ENCODE measurements at places on chromosomes 16 and 17.

- no peak for DNase-seq
Observed at GRCh38 chr17:71942626-71943025, 178.2 kb upstream of the SOX9 start.

GRCh38 chr16:1494129-1494640 is 1.0 kb downstream of the TELO2 start:
- peak; percentile 29 for DNase-seq

DNA sequence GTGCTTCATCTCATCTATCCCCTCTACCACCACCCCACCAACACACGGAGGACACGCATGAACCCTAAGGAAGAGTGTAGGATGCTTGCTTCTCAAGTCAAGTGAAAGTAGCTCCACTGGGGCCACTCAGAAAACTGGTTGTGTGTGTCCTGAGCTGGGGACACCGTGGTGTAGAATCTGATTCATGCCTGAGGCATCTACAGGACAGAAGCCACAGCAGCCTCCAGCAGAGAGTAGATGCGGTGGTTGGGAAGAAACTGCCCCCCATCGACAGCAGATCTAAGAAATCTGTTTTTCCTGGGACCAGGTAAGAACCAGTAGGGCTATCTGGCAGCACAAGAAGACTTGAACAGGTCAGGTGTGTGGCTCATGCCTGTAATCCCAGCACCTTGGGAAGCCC is 51.9 kb upstream of the HLF start:
- DNase-seq = no peak

GRCh38 chr16:14377326-14377725 is 252.7 kb downstream of the PARN start:
- no peak for DNase-seq

DNA sequence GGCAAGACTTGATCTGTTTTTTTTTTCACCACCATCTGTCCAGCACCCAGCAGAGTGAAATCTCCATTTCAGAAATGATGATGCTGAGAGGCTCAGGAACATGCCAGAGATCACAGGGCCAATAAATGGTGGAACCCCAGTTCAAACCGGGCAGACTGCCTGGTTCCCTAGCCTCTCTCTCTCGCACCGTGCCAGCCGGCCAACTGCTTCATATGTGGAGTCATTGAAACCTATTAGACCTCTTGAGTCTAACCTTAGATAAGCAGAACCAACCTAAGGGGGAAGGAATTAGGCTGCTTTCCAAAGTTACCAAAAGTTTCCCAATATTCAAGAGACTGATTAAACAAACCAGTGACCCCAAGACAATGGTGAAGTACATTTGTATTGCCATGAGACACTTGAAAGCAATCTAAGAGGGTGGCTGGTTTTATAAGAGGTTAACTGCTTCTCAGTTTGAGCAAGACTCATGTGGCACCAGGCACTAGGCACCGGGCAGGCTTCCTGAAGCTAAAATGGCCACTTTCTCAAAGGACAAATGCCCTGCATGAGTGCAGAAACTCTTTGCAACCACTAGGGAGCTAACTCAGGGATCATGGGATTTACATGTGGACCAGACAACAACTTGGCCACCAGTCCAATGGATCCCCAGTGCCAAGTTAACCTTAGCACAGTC is 18.4 kb downstream of the TOX3 start:
- DNase-seq = no peak

DNA sequence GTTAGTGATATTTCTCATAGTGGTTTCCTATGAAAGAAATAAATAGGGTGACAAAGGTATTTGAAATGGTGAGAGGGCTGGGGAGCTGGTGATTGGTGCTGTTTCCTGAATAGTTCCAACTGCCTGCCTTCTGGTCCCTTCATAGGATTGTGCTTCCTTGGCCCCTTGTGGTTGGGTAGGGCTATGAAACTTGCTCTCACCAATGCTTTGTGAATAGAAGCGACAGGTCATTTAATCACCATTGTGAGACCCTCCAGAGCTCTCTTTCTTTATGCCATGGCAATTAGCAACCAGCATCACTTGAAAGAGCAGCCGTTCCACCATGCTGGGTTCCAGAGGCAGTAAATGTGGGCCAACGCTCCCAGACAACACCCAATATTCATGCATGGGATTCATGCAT is 23.7 kb upstream of the WWOX start:
- DNase-seq = no peak

DNA sequence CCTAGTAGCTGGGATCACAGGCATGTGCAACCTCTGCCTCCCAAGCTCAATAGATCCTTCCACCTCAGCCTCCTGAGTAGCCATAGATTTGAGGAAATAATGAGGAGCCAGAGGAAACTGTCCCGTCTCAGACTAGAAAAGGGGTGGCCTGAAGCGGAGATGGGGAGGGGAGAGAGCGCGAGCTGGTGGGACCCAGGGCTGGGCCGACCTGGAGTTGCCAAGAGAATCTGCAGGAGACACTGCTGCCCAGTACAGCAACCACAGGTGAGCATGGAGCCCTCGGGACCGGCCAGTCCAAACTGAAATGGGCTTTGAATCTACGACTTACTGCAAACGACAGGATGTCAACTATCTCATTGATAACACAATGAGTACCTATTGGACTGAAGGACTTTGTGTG is 24.3 kb downstream of the CD300A start:
- DNase-seq = no peak

DNA sequence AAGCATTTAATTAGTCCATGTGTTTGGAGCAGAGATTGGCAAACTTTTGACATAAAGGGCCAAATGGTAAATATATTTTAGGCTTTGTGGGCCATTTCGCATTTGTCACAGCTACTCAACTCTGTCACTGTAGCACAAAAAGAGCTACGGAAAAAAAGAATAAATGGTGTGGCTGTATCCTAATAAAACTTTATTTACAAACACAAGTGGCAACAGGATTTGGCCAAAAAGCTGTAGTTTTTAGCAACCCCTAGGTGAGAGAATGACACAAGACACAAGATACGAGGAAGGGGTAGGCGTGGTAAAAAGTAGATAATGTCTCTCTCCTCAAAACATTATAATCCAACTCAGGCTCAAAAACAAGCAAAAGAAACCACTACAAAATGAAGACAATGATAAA is 66.5 kb downstream of the TTC19 start:
- DNase-seq = no peak

DNA sequence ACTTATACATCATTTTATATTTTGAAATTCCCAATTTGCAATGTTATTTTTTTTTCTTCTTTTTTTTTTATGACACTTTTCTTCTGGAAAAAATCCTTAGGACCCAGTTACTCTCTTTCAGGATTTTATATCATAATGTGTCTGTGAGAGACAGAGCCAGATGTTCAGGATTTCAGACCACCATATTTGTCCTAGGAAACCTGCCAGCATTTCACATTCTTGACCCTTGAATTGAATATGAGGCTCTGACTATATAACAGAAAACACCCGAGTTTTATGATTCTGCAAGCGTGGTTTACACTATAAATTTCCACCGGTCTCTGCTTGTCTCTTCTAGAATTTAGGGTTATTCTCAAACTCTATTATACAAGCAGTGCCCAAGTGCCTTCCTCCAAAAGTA is 621.0 kb downstream of the WWOX start:
- no peak for DNase-seq

GRCh38 chr16:73143576-73144422 is 95.9 kb upstream of the ZFHX3 start:
- DNase-seq = no peak

DNA sequence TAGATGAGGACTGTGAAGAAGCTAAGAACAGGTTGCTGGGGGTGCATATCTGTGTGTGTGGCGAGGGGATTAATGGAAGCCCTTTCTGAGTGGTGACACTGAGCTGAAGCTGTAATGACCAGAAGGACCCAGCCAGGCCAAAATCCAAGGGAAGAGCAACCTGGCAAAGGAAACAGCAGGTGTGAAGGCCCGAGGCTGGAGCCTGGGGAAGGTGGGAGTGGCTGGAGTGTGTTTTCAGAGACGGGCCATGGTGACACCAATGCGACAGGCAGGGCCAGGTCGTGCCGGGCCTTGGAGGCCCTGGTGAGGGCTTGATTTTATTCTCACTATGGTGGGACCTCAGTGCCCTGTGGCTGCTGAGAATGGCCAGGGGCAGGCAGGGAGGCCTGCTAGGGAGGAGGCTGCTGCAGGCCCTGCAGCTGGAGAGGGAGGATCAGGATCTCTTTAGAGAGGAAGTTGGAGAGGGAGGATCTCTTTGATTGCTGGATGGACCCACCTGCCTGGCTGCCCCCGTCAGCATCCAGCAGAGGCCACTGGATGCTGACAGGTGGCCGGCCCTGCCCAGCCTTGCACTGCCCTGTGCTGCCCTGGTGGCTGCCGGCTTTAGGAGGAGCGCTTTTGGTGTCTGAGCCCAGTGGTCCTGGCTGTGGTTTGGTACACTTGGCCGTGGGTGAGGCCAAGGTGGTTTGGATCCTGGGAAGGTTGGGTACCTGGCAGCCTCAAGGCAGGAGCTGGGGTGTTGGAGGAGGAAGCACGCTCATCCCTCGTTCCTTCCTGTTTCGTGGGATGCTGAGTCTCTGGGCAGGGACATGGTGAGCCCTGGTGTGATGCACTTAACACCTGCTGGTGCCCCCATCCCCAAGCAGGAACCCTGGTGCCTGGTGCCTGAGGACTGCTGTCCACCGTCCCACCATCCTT is 188.3 kb downstream of the SEC14L1 start:
- no peak for DNase-seq

DNA sequence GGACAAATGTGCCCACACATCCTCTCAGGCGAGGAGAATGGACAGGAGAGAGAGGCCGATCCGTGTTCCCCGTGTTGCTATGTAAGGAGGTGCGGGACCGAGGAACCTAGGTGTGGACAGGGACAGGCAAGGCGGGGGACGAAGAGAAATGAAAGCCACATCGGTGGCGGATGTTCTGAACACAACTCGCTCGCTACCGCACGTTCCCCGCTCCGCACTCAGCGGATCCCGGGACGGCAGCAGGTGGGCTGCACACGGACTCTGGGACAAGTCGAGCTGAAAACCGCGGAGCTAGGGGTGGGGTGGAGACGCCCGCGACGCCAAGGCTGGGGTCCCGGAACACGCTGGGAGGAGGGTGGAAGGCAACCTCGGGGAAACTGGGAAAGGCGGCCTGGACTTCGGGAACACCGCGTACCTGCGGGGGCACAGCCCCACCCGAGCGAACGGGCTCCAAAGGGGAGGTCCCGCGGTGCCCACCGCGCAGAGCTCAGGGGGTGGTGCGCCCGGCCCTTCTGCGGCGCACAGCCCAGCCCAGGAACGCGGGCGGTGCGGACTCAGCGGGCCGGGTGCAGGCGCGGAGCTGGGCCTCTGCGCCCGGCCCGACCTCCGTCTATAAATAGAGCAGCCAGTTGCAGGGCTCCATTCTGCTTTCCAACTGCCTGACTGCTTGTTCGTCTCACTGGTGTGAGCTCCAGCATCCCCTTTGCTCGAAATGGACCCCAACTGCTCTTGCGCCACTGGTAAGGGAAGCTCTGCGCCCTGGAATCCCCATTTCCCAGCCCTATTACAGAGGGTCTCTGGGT is at the start of gene MT1E:
MT1E (plus strand) TSS at position 642 of the 803 bp plus-strand sequence; CDS start at position 713, 71 bp downstream.
- DNase-seq = no peak

DNA sequence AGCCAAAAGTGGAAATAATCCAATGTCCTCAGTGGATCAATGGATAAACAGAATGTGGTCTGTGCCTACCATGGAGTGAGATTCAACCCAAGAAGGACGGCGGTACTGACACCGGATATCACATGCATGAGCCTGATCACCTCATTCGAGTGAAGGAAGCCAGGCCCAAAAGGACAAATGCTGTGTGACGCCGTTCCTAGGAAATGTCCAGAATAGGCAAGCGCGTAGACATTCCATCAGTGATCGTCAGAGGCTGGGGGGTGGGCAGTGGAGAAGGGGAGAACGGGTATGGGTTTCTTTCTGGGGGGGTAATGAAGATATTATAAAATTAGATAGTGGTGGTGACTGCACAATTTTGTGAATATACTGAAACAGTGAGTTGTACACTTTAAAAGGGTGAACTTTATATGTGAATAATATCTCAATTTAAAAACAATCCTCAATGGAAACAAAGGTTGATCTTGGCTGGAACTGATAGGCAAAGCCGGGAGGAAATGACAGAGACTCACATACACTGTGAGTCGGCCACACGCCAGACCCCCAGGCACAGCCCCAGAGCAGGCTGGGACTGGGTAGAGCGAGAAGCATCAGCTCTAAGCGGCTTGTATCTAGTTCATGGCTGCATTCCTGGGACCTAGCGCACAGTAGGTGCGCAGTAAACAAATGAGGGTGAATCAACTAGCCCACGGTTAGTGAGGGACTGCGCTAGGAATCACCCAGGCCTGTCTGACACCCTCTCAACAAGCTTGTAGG is 3.5 kb downstream of the DBNDD1 start:
- no peak for DNase-seq

- no peak for DNase-seq
Observed at GRCh38 chr17:38434178-38434665, 6.0 kb downstream of the ARHGAP23 start.

- DNase-seq = no peak
Observed at GRCh38 chr17:45430738-45431530, 1.7 kb downstream of the ARHGAP27 start.

GRCh38 chr16:89575247-89576152 is at the start of gene CPNE7:
Gene CPNE7, plus strand, starts transcription at chr16:89575758. Its CDS starts 140 bp downstream, at chr16:89575898.
- peak; percentile 39 for DNase-seq

DNA sequence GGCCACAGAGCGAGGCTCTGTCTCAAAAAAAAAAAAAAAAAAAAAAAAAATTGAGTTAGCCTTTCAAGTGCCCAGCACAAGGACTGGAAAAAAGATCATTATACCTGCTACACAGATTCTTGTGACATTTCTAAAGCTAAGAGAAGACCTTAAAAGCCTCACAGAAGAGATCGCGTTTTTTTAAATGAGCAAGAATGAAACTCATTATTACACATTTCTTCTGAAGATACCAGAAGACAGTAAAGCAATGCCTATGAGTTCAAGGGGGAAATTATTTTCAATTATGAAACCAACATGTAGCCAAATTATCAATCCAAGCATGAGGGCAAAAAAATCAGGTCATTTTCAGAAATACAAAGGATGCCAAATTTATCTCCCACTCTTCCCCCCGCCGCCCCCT is 56.8 kb downstream of the MED13 start:
- DNase-seq = no peak

- DNase-seq = no peak
Observed at GRCh38 chr16:86382774-86383407, 127.4 kb upstream of the FOXF1 start.

DNA sequence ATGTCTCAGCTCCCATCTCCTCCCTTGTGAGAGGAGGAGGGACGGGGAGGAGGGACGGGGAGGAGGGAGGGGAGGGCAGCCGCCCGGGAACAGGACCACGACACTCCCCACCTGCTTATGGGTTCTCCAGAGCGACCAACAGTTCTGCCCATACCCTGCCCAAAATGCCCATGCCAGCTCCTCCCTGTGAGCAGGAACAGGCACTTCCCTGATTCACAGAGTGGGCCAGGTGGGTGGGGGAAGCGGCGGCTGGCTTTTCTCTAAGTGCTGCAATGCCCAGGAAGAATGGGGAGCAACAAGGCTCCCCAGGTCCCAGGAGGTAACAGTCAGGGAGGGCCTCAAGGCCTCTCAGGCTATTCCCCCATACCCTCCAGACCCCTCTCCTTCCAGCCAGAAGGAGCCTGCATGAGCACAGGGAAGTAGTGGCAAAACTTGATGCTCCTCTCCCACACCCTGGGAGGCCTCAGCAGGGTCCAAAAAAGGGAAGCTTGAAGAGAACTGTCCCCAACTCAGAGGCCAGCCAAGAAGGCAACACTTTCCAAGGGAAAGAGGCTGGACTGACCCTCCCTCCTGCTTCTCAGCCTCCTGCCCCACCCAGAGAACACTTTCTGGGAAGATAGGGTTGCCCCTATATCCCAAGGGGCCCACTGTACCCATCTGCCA is 53.8 kb downstream of the MYO18A start:
- no peak for DNase-seq
